CD4-positive, alpha-beta T cell treated with Interleukin-4 for 4 hours (primary cell): ENCODE measurements at places on chromosomes 5 and 9.
A peak's percentile ranks its signal among the peaks of the same experiment; 100 is the strongest.

DNA sequence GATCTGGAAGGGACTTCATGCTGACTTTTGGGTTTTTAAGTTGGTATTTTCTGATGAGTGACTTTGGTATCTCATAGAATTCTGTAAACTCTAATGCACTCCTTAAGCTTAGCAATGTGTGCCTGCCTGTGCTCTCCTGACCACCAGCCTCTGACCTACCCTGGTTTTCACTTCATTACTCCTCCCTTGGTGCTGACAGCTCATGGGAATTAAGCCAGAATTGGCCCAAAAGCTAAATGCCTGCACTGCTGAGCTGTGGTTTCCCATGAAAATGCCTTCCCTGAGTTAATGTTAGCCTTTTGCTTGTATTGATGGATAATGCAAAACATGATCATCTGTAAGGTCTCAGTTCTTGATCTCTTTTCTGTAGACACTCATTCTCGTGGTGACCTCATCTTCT is 308.0 kb downstream of the DOCK8 start:
- no peak for DNase-seq

- no peak for DNase-seq
Observed at GRCh38 chr9:35603506-35603985, 1.5 kb upstream of the TESK1 start.

- no peak for DNase-seq
Observed at GRCh38 chr9:75081632-75082031, 6.3 kb downstream of the NMRK1 start.

DNA sequence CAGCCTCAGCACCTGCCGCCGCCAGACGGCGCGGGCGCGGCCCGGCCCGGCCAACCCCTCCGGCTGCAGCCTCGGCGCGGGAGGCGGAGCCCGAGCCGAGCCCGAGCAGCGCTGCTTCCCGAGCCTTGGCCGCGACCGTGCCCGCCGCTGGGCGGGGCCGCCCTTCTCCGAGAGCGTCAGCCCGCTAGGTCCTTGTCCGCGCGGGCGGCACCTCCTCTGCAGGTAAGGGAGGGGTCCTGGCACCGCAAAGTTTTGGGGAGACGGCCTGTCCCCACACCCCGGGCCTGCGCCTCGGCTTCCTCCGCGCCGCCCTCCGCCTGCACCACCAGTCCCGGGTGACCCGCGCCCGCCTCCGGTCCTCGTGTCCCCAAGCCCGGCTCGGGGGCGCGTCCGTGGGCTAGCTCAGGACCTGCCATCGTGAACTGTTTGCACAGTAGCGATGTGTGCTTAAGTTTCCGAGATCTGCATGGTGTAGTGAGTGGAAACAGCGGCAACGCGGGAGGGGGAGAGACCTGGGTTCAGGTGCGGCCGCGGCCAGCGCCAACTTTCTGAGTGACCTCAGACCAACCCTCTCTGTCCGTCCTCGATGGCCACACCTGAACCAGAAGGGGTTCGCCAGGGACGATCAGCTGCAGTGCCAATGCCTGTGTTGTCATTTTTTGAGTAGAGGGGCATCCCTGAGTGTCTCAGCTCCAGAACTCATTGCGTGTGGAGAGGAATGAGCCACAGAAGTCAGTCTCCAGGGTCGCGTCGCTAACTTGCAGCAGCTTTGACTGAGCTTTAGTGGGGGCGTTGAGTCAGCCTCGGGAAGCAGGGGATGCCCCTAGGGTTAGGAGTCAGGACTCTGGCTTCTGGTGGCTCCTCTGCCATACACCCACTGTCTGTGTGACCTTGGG is at the start of gene FRMPD1:
FRMPD1 (plus strand) TSS at position 82 of the 896 bp plus-strand sequence. CDS start 41,688 bp downstream, outside the sequence.
- DNase-seq = peak; percentile 30

DNA sequence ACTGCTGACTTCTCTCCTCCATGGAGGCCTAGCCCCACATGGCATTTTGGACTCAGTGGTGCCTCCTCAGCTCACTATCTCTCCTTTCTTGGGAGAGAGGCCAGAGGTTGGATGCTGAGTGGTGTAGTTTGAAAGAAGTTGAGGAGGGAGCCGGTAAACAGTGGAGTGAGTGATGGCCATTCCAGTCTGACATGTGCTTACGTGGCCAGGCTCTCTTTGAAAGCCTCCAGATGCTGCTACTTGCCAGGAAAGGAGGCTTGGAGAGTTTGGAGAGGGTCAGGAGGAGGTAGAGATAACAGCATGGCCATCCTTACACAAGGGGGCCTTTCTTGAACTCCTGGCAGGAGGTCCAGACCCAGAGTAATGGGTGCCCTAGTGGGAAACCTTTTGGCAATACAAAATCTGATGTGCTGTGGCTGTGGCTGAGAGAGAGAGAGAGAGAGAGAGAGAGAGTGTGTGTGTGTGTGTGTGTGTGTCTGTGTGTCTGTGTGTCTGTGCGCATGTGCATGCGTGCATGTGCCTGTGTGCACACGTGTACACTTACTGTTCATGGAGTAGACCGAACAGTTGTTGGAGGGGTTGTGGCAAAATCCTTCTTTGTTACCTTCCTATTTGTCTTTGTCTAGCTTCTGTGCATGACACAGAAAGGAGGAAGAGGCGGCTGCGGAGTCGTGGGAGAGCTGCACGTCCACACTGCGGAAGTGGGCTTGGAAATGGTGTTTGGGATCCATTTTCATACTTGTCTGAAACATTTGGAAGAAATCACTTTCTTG is 37.8 kb downstream of the RALGPS1 start:
- DNase-seq = no peak

GRCh38 chr5:155728857-155729683 is 597.9 kb upstream of the SGCD start:
- no peak for DNase-seq

DNA sequence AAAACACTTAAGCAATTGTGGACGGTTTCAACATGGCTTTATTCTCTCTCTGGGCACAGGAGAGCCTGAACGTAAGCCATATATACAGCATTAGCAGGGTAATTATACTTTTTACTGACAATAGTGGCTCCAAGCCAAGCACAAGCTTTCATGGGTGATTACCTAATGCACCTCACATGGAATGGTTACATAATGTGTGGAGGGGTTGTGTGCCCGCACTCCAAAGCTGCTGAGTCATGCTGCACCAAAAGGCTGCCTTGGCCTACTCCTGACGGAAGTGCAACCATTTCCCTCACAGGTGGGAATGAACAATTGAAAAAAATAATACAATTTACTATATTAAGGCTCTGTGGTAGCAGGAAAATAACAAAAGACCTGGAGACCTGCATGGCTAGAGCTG is 86.5 kb upstream of the ATP10B start:
- DNase-seq = no peak

DNA sequence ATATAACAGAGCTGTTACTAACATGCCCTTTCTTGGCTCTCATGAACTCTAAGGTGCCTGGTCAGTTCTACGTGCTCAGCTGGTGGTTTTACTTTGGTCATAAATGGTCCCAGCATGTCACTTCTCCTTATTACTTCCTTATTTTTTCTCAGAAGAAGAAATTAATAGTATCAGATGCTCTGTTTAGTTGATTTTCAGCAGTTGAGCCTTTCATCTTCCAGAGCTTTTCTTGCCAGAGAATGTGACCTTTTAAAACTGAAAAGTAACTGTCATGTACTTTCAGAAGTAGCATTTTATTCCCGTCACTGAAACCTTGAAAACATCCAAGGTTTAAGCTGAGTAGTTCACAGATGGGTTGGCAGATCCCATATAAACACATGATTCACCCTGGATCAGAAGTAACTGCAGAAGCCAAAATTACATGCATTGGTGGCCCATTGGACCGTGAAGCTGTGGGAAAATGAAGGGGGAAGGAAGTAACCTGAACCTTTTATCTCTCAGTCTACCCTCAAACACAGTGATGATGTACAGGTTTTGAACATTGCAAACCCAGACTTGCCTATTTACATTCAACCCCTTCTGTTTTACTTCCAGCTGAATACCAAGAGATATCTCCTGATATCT is 50.5 kb downstream of the HACD4 start:
- DNase-seq = no peak
